ENCODE measurements at places on chromosomes 7 and 10.

- no peak for DNase-seq
These were observed 108.8 kb downstream of the ABCA13 start for GRCh38 chr7:48280100-48280499.

GRCh38 chr7:37432281-37432920 is 16.3 kb downstream of the ELMO1 start:
- no peak for DNase-seq

GRCh38 chr7:3264693-3265339 is 36.2 kb upstream of the SDK1 start:
- no peak for DNase-seq

DNA sequence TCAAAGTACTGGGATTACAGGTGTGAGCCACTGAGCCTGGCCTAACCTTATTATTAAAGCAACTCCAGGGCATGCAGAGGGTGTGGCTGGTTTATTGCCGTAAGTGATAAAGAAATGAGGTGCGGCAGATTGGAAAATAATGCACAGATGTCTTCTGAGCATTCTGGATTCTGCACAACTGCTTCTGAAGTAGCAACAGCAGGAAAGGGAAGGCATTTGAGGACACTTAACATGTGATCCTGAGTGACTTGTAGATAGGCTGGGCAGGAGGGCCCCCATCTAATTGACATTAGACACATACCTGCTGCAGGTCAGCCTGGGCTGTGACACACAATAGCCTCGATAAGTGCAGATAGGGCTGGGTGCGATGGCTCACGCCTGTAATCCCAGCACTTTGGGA is 5.6 kb downstream of the RHBDD2 start:
- no peak for DNase-seq

GRCh38 chr7:139767561-139767982 is 10.2 kb downstream of the HIPK2 start:
- DNase-seq: no peak

- DNase-seq: no peak
These were observed 49.3 kb downstream of the ICA1 start for GRCh38 chr7:8212638-8213037.

GRCh38 chr7:155291045-155291530 is 6.6 kb upstream of the INSIG1 start:
- DNase-seq: no peak

- DNase-seq: no peak
These were observed 394.7 kb downstream of the PTPRN2 start for GRCh38 chr7:158192956-158193355.

GRCh38 chr10:126177417-126178030 is 210.8 kb downstream of the ADAM12 start:
- DNase-seq: no peak

- peak; percentile 31 for DNase-seq
These were observed 98.4 kb upstream of the HABP2 start for GRCh38 chr10:113454341-113455061.

- DNase-seq: no peak
These were observed 56.6 kb downstream of the THSD7A start for GRCh38 chr7:11775401-11775800.

GRCh38 chr10:121442086-121442935 is 155.9 kb downstream of the FGFR2 start:
- no peak for DNase-seq

- no peak for DNase-seq
These were observed 6.9 kb downstream of the CREM start for GRCh38 chr10:35133586-35133985.

DNA sequence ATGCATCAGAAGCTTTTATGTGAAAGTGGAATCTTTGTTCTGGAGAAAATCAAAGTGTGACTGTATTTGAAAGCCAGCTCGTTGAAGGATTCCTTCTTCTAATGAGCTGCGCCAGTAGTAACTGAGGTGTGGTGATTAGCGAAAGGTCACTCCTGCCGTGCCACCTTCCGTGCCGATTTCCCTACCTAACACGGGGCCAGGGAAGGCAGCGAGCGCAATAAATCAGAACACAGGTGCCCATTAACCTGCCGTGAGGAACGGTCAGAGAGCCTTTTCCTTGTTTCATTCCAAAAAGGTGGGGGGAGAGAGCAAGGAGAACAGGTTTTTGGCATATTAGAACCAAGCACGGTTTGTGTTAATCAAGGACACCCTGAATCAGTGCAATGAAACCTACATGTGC is 258.0 kb downstream of the CELF2 start:
- DNase-seq: no peak

DNA sequence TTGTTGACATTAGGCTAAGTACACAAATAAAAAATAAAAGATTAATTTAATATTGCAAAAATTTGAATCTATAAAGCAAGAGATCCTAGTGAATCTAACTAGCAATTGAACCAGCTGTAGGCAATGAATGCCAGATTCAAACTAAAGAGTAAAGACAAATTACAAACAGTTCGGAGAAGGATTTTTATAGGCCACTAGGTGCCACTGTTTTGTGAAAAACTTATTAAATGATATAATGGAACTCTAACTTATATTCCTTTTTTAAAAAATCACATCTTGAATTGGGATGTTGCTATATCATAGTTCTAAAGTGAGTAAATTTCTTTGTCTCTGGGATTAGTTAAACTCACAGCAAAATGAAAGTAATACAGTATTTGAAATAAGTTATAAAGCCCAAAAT is 39.1 kb upstream of the GNAI1 start:
- no peak for DNase-seq

GRCh38 chr10:25804505-25804904 is 129.5 kb upstream of the MYO3A start:
- no peak for DNase-seq

DNA sequence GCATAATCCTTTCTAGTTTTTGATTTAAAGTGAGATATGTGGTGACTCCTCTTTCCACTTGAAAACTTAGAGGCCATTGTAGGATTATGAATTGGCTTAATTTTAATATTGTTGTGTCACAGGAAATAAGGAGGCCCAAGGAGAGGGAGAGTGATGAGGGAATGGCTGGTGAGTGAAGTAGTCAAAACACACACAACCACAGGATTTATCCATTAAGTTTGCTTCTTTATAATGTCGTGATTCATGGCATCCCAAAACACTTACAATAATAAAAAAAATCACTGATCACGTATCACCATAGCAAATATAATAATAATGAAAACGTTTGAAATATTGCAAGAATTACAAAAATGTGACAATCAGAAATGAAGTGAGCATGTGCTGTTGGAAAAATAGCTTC is 1215.5 kb upstream of the LRRTM3 start:
- DNase-seq: no peak

DNA sequence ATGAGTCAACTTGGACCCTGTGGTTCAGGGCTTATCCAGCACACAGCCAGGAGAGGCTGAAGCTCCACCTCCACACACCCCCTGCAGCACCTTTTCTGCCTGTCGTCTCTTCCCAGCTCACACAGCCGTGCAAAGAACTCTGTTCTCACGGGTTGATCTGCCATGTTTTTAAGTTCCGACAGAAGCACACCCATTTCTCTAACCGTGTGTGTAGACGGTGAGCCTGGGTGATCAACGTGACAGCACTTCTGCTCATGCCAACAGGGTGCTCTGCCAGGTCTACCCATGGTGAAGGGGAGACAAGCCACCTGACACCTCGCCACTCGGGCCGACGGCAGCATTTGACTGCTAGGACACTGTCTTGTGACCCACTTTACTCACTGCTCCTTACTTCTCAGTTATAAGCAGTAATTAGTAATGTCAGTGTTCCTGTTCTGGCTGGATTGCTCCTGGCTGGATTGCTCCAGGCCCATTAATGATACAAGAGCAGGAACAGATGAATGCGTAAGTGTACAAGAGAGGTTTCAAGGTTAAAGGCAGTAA is 90.5 kb downstream of the RNF216 start:
- DNase-seq: no peak

GRCh38 chr7:43351683-43352082 is 231.2 kb upstream of the STK17A start:
- no peak for DNase-seq

DNA sequence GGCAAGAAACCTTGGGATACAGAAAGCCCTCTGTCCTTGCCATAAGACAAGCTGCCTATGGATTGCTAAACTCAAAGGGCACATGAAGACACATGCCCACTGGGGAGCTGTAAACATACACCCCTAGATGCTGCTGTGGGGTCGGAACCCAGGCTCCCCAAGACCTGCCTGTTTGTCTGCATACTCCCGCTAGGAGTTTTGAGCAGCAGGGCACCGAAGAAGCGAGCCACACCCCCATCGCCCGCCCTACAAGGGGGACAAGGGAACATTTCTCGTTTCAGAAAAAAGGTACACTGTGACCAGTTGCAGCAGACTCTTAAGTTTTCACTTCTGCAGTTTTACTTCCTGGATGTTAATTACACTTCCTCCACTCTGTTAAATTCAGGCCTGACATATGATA is 680.2 kb upstream of the GHITM start:
- no peak for DNase-seq
